Activated CD8-positive, alpha-beta T cell treated with anti-CD3 and anti-CD28 coated beads for 36 hours (primary cell): ENCODE measurements at places on chromosomes 1 and 21. TPM values are rescaled to one million over a fixed set of nuclear protein-coding genes. Genes with fewer than 3 reads are reported as not detected.

DNA sequence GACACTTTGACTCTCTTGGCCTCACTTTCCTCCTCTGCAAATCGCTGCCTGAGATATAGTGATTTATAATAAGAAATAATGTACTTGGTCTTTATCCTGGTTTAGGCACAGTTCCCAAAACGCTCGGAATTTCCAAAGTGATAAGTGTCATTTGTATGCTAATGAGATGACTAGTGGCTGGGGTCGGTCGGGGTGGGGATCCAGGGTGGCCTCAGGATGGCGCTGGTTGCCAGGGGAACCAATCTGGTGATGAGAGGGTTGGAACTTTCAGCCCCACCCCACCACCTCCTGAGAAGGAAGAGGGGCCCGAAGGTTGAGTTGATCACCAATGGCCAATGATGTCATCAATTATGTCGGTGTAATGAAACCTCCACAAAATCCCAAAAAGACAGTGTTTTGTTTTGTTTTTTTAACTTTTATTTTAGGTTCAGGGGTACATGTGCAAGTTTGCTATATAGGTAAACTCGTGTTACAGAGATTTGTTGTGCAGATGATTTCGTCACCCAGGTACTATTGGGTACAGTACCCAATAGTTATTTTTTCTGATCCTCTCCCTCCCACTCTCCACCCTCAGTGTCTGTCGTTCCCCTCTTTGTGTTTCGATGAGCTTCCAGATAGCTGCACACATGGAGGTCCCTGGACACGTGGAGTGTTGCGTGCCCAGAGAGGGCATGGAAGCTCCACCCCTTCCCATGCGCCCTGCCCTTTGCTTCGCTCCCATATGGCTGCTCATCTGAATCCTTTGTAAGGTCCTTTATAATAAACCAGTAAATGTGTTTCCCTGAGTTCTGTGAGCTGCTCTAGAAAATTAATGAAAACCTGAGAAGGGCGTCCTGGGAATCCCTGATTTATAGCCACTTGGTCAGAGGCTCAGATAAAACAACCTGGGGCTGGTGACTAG is 97.2 kb downstream of the KCNN3 start:
- DNase-seq: peak; percentile 72

DNA sequence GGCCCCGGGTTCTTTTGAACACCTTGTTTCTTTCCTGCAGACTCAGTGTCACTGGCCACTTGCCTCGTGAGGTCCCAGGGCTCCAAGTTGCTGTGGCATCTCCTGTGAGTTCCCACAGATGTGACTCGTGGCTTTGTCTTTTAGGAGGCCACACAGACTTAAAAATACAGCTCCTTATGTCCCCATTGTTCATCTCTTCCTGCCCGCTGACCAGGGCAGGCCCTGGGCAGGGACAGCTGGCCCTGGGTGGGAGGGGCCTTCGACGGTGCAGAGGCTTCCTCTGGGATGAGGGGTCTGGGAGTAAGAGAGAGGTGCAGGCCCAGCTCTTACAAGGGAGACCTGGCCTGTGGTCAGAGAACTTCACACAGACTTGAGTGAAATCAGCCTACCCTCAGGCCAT is 15.6 kb downstream of the LDLRAP1 start:
- no peak for DNase-seq

DNA sequence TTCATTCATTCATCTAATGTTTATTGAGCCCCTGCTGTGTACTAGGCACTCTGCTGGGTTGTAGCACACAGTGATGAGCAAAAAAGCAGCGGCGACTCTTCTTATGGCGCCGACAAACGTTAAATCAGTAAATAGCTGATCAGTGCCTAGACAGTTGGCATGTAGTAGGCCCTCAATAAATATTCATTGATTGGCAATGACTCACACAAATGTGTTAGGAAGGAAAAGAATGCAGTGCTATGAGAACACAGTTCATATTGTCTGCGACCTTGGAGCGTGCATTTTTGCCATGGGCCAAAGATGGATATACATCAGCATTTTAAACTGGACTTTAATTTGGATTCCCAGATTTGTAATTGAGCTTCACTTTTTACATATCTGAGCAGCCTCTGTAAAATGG is 52.0 kb downstream of the PRDM2 start:
- no peak for DNase-seq

DNA sequence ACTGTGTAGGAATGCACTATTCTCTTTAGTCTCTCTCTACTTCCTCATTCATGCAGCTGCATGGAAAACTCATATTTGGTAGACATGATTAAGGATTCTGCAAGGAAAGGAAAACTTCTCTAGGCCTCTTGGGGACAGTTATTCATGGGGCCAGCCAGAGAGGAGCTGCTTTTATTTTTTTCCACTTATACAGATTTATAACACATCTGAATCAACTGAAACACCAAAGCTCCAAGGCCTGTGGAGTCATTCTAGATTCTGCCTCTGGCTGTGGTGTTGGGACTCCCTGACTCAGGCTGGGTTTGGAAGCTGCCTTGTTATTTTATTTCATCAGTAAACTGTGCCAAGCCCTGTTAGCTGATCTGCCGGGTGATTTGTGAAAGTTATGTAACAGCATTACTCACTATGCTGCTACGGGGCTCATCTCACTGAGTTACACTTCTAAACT is 83.9 kb upstream of the EDEM3 start:
- DNase-seq: no peak

GRCh38 chr1:201724039-201724765 is 104.8 kb upstream of the IPO9 start:
- DNase-seq: no peak

DNA sequence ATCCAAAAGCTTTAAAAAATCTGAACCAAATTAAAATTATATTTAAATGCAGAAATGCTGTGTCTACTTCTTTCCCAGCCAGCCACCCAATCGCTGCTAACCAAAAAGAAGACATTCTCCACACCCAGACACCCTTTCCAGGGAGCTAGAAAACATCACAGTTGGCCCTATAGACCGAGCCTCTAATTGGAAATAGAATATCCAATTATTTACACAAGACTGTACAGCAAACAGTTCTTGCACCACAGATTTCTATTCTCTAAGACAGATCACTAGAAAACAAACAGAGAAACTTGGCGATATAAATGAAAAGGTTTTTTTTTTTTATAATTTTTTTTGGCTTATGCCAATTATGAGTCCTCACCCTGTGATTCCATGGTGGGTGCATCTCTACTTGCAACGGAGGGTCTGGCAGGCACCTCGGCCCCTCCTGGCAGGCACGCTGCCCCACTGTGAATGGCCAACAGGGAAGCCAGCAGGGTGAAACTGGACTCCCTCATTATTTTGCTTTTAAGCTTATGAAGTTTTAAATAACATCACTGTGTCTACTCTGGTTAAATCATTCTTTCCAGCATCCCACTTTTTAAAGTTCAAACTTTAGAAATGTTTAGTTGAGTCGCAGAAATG is 29.2 kb downstream of the BCAR3 start:
- DNase-seq: no peak

GRCh38 chr1:8423692-8424538 is 106.0 kb downstream of the SLC45A1 start:
- peak; percentile 81 for DNase-seq

DNA sequence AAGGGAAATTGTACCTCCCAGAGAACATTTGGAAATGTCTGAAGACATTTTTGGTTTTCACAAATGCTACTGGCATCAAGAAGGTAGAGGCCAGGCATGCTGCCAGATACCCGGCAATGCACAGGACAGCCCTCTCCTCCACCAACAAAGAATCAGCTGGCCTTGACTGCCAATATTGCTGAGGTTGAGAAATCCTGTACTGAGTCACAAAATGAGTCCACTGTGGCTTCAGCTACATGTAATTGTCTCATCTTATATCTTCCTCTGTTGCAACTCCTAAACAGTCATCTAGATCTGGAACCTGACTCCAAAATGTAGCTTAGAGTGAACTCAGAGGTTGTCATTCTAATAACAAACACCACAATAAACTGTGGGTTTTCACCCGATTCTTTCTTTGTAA is 327.5 kb upstream of the POGK start:
- no peak for DNase-seq

GRCh38 chr1:37831809-37832208 is 23.8 kb upstream of the YRDC start:
- no peak for DNase-seq

DNA sequence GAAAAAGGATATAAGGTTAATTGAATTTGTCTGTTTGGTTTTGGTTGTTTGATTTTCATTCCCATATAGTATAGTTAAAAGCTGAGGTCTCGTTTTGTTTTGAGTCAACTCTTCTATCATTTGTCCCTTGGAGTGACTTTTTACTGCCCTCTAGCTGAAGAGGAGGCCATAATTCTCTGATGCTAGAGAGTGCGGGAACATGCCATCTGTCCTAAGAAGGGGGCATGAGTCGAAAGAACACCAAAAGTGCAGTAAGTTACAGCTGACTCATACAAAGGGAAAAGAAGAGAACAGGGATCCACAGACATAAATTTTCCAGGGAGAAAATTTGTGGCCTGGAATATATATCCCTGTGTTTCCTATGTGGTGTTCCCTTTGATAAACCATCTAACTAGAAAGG is 4.1 kb downstream of the KRTAP21-3 start:
- DNase-seq: no peak

DNA sequence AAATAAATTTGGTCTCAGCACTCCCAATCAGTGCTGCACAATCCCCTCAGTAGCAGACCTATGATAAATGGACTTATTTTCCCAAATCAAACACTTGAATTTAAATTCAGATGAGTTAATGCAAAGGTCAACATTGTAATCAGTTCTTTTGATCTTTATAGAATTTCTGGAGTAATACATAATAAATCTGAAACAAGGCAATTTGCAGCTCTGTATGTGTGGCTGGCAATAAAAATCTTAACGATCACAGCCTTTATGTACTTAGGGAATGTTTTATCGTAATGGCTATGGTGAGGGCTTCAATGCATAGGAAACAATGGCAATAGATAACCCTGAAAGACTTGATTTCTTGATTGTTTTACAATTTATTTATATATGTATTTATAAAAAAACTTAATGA is 91.4 kb downstream of the GPATCH2 start:
- DNase-seq: no peak

DNA sequence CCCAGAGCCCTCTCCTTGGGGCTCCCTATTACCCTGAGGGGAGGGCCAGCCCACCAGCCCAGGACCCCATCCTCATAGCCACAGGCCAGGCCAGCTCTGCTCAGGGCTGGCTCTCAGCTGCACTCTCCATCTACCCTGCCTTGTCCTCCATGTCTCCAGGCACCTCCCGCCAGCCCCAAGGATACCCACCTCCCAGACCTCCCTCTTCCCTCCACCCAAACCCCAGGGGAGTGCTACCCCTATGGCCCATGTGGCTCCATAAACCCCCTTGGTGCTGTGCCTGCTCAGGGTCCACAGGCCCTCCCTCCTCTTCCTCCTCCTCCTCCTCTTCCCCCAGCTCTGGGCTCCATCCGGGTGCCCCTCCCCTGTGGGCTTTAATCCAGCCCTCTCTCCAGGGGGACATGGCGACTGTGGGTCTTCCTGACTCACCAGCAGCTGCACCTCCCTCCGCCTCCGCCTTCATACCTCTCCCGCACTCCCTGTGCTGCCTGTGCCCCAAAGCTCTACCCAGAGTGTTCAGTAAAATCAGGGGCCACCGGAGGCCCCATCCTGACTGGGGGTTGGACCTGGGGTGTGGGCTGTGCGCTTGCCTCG is 9.1 kb downstream of the YBEY start:
- DNase-seq: peak; percentile 39

GRCh38 chr1:220892997-220893700 is 13.9 kb downstream of the HLX start:
- DNase-seq: no peak

- no peak for DNase-seq
Observed at GRCh38 chr21:16797966-16798365, 714.9 kb upstream of the CXADR start.

DNA sequence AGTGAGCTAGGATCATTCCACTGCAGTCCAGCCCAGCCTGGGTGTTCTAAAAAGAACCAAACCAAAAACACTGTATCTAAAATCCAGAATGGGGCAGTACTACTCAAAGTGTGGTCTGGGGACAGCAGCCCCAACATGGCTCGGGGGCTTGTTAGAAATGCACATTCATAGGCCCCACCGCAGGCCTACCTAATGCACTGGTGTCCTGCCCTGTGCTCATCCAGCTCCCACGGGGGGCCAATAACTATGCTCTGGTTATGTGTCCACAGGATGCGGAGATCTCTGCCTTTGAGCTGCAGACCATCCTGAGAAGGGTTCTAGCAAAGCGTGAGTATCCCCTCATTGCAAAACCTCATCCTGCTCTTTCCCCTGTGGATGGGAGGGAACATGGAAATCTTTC is 51.5 kb downstream of the CAPN2 start:
- DNase-seq: no peak

DNA sequence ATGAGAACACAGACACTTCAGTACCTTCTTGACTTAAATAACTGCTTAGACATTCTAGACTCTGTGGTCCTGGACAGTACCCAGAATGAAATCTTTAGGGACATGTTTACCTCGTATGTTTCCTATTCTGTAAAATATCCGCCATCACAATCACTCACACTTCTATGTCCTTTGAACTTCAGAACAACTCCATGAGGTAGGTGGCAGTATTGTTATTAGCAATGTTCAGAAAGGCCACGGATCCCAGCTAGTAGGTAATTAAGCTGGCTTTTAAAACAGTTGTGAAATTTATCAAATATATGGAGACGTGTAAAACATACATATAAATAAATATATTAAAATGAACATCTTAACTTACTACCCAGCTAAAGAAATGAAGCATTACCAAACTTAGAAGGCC is 83.4 kb downstream of the CACHD1 start:
- DNase-seq: no peak

- peak; percentile 49 for DNase-seq
Observed at GRCh38 chr1:42940851-42941639, 17.6 kb downstream of the SLC2A1 start.

- DNase-seq: no peak
Observed at GRCh38 chr1:30905916-30906620, 2.5 kb downstream of the SDC3 start.

- DNase-seq: peak; percentile 64
Observed at GRCh38 chr1:18109756-18110597, 2.4 kb downstream of the IGSF21 start.

- no peak for DNase-seq
Observed at GRCh38 chr1:243730487-243731150, 119.4 kb downstream of the AKT3 start.

DNA sequence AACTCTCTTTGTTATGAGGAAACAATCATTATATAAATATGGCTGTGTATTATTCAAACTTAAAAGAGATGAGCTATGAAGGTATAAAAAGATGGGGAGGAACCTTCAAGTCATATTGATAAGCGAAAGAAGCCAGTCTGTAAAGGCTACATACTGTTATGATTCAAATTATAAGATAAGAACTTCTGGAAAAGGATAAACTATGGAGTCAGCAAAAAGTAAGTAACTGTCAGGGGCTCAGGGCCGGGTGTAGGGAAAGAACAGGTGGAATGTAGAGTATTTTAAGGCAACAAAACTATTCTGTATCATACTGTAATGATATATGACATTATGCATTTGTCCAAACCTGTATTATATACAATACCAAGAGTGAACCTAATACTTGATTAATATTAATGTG is 573.1 kb upstream of the ZRANB2 start:
- DNase-seq: no peak

Gene GUCA2B
- not detected for total RNA-seq

Gene AGT
- total RNA-seq: not detected

Gene TDRD10
- not detected for total RNA-seq

Gene EPB41
- total RNA-seq: 80.3 TPM

Gene AADACL3
- total RNA-seq: not detected

Gene HEYL
- total RNA-seq: not detected

Gene TMEM240
- total RNA-seq: 0.74 TPM

Gene VSIG8
- not detected for total RNA-seq

Gene CRABP2
- total RNA-seq: 0.78 TPM

Gene SHE
- not detected for total RNA-seq

Gene ALG14
- total RNA-seq: 2.5 TPM

Gene KRTAP7-1
- total RNA-seq: not detected

Gene IL19
- not detected for total RNA-seq
